Hippocampal formation (tissue), 2 donors: ENCODE measurements at places on chromosomes 7 and 10.

GRCh38 chr7:100360135-100360854 lies 2.4 kb downstream of the PILRB start:
- no peak for DNase-seq

- DNase-seq: no peak
These were observed 89.7 kb upstream of the STEAP4 start for GRCh38 chr7:88396295-88396947.

DNA sequence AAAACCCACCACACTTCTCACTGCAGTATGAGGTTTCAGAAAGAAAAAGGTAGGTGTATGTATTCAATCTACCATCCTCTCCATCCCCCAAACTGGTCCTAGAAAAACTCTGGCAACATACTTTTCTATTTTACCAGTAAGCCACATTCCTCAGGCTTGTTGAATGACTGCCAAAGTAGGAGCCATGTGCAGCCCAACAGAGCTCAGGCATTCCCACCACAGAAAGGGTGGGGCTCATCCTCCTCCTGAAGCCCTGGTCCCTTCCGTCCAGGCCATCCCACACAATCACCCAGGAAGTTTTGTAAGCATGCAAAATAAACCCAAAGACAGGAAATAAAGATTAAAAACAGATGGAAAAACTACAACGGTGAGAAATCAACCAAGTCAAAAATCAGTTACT lies 57.2 kb downstream of the MAD1L1 start:
- no peak for DNase-seq

GRCh38 chr10:30420266-30420665 lies 13.7 kb upstream of the MAP3K8 start:
- DNase-seq: no peak
